ENCODE measurements at places on chromosomes 1 and 21.

- no peak for DNase-seq
These were observed 89.0 kb downstream of the PSMG1 start for GRCh38 chr21:39094087-39094780.

DNA sequence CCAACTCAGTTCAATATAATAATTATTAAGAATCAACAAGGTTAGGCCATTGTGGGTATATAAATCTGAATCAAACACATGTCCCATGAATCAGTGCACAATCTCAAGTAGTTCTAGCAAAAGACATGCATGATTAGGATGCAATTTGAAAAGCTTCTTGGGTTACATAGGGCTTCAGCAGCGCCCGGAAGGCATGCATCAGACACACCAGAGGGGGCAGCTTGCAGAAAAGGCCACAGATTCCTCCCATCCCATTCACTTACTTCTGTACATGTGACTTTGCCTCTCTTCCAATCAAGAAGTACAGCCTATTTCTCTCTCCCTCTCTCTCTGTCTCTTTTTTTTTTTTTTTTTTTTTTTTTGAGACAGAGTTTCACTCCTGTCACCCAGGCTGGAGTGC is 91.8 kb downstream of the KCNN3 start:
- no peak for DNase-seq

- no peak for DNase-seq
These were observed 79.9 kb downstream of the FHAD1 start for GRCh38 chr1:15326691-15327588.

- no peak for DNase-seq
These were observed 38.3 kb downstream of the SKI start for GRCh38 chr1:2266301-2266975.

- DNase-seq: no peak
These were observed 346.3 kb upstream of the POU3F1 start for GRCh38 chr1:38392861-38393260.

DNA sequence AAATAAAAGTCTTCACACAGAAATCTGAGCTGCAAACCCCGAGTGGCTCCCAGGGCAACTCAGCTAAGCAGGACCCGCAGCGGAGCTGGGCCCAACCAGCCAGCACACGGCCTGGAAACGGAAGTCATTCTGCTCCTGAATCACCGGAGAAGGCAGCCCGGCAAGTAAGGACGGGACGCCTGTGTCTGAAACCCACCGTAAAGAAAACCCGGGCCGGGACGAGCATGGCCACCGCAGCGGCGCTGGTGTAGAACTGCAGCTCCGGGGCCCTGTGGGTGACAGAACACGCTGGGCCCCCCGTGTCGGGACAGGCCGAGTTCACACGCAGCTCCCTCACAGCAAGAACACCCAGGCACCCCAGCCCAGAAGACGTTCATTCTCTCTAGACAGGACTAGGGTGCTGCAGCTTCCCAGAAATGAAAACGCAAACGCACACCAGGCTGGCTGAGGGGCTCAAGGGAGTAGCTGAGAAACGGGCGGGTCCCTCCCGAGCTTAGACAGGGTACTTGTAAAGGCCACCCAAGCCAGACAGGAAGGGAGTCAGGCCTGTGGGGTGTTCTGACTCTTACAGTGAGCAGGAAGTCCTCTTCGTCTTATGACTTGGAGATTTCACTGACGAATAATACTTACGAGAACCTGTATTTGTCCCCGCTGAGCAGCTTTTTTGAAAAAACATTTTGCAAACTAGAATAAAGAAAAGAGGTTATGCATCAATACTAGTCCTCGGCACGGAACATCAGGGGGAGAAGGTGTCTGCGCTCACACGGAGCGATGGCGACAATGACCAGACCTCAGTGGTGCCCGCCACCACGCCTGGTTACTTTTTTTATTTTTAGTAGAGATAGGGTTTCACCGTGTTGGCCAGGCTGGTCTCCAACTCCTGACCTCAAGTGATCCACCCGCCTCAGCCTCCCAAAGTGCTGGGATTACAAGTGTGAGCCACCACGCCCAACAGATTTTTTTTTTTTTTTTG is 10.9 kb upstream of the CDK11B start:
- DNase-seq: peak; percentile 87

GRCh38 chr1:21821385-21822019 is 9.4 kb downstream of the LDLRAD2 start:
- DNase-seq: no peak

GRCh38 chr21:44012474-44013379 is 618 bp downstream of the TRAPPC10 start:
- peak; percentile 75 for DNase-seq

DNA sequence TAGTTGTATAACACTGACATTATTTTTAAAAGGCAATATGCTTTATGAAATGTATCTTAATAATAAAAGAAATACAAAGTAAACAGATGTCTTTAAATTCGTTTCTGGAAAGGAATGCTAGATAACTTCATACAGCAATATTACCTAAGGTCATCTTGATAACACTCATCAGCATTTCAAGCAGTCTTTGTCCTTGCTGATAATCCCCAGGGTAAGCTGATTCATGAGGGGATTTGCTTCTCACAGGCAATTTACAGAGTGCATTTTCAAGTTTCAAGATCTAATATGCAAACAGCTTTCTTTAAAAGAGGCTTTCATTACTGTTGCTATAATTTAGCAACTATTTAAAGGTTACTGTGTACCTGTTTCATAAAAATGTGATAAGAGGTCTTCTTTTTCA is 75.2 kb upstream of the NEK2 start:
- no peak for DNase-seq

DNA sequence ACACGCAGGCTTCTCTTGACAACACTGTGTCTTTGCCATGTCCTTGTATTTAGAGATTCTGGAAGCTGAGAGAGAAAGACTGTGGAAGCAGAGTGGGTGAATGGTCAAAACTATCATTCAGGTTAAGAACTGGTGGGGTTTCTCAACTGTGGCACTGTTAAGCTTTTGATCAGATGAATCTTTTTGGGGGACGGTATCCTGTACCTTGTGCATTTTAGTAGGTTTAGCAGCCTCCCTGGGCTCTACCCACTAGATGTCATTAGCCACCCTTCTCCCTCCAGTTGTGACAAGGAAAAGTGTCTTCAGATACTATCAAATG is 39.4 kb downstream of the ATP1A1 start:
- no peak for DNase-seq

GRCh38 chr1:113096493-113096892 is 23.5 kb downstream of the LRIG2 start:
- DNase-seq: no peak

DNA sequence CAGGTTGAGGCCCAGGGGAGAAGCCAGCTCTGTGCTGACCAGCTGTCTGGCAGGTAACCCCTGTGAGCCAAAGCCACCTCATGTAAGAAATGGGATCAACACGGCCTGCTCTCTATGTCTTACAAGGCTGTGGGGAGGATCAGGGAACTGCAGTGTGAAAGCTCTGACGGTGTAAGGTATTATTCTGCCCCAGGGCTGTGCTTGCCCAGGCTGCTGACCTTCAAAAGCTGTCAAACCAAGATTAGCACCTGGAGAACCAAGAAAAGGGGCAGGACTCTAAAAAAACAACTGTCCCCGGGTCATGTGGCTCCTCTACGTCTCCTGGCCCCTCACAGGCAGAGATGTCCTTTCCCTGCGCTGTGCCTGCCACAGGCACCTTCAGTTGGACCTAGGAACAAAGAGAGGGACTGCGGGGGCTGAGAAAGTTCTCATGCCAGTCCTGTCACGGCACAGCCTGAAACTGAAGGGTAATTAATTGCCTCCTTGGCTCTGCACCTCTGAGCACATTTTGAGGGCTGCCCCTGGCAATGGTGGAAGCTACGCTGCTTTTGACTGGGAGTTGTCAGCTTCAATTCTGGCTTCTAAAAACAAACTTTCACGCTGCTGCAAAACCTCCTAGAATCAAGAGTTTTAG is 77.6 kb downstream of the PGBD5 start:
- DNase-seq: no peak

GRCh38 chr1:23484253-23485001 is 448 bp upstream of the ASAP3 start:
- DNase-seq: peak; percentile 94

DNA sequence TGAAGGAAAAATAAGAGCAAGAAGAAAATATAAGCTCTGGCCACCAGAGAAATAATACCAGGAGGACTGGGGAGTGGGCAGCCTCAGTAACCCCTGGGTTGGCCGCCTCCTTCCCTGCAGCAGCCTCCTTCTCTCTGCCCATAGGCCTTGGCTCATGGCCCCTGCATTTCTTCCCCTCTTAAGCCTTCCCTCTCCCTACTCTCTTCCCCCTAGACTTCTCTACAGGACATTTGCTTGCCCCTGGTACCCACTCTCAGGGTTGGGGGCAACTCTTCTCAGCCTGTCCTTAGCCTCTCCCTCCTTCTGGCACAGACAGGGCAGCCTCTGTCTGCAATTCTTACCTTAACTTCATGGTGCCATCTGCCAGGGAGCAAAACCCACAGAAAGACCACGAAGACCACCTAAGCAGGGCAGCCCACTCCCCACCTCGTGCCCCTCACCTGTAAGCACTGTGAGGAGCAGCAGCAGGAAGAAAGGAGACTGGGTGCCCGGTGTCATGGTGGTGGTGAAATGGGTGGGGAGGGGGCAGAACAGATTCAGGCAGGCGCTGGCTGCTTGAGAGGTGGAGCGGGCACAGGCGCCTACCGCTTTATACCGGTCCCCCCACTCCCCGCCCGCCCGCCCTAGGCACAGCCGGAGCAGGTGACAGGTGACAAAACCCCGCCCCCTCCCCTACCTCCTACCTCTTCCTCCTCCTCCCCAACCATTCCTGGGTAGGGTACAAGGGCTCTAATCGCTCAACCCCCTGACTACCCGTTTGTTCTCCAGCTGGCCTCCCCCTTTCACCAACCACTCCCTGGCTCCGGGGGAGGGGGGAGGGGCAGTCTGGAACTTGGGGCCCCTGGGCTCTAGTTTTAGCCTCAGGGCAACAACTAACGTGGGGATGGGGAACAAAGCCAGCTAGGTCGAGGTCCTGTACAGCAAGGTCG is 15.1 kb downstream of the THBS3 start:
- DNase-seq: no peak

GRCh38 chr1:66160719-66161118 is 368.0 kb downstream of the PDE4B start:
- no peak for DNase-seq

GRCh38 chr1:94279038-94279437 is 41.7 kb upstream of the ARHGAP29 start:
- DNase-seq: no peak

DNA sequence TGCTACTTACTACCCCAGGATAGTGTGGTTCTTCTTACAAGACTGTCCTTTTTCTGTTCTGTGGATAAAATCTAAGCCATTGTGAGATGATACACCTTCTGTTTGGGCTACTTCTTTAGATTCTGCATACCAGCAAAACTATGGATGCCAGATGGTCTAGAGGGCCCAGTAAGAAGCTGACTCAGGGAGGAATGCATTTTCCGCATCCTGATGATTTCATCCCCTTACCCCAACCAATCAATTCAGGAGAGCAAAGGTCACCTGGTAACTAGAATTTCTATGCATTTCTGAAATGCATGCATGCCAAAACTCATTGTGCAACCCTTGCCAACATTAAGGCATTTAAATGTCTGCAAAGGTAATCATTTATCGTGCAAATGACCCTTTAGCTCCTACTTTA is 285.7 kb upstream of the ZP4 start:
- no peak for DNase-seq

- DNase-seq: no peak
These were observed 21.4 kb downstream of the PRRC2C start for GRCh38 chr1:171506525-171507304.

DNA sequence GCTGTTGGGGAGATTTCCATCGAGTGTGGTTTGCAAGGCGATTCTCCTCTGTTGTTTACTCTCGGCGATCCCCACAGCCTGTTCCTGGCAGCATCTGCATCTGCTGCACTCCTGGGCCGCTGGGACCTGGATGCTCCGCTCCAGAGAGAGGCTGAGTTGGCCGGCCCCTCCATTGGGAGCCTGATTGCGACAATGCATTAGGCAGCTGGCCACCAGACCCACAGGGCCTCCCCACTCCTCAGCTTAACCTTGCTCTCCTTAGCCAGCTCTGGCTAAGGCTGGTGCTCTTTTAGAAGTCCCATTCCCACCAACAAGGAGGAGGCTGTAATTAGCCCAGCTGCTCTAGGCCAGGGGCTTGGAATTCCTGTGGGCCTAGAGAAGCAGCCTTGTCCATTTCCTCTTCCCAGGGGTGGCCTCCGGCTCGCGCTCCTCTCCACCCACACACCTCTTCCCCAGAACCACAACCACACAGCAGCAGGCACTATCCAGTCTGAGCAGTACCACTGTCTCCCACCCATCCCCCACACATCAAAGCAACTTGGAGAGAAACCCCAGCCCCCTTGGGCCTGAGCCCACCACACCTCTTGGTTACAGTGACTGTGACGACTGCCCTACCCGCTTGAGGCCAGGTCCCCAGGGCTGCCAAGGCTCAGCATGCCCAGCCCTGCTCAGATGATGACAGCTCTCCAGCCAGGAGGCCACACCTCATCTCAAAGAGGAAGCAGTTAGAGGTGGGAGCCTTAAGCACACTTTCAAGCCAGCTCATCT is 193.8 kb upstream of the EDN2 start:
- DNase-seq: no peak

- DNase-seq: no peak
These were observed 23.2 kb upstream of the QSOX1 start for GRCh38 chr1:180131510-180131909.

DNA sequence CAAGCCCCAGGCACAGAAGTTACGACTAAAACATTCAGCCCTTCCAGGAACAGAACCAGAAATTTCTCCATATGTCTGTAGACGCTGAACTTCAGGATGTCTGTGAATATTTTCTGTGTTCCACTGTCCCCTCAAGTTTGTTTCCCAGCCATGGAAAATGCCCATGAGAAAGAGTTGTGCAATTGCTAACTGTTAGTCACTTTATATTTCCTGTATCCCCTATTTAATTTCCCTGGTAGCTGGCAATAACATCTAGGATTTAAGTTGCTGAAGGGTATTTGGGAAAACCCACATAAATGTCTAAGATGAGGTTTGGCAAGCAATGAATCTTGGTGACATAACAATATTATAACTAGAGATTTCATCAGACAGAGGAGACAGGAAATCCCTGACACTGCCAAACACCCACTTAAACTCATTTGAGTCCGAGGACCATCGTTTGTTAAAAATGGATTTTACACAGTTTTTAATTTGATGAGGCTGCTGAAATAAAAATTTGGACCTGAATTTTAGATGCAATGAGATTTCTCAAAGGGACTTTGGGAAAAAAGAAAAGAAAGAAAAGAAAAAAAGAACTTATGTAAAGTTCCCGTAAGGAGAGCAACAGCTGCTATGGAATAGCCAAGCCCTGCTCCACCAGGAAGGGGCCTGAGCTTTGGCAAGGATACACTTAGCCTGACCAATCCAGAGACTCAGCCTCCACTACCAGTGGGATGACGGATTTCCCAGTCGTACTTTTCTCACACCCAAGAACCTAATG is 21.8 kb upstream of the ERRFI1 start:
- DNase-seq: no peak

GRCh38 chr1:99269321-99269720 is 5.0 kb downstream of the PLPPR4 start:
- DNase-seq: no peak

DNA sequence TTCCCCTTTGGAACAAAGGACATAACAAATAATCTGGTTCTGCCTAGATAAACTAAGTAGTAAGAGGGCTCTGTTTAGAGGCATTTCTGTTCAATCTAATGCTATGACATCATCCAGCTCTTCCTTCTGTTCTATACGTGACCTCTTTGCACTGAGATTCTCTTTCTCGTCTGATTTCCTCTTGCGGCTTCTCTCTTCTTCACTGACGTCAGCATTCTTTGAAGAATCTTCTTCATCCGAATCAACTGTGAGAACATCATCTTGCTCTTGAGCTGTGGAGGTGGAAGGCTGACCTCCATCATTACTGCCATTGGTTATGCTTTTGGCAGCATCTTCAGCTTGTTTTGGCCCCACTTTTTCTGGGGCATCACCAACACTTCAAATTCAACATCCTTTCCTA is 130.4 kb downstream of the HS2ST1 start:
- no peak for DNase-seq

- DNase-seq: no peak
These were observed 13.6 kb upstream of the HAX1 start for GRCh38 chr1:154258784-154259183.

Measured in chondrocyte (in vitro differentiated cells).